Cardiac fibroblast (primary cell): ENCODE measurements at places on chromosomes 11 and 22.
A peak's percentile ranks its signal among the peaks of the same experiment; 100 is the strongest.

GRCh38 chr11:30837252-30837651, 251.1 kb upstream of the MPPED2 start:
- no peak for DNase-seq

- DNase-seq, result peak; percentile 32
Measured at GRCh38 chr11:14424096-14424495, 65.1 kb upstream of the RRAS2 start.

DNA sequence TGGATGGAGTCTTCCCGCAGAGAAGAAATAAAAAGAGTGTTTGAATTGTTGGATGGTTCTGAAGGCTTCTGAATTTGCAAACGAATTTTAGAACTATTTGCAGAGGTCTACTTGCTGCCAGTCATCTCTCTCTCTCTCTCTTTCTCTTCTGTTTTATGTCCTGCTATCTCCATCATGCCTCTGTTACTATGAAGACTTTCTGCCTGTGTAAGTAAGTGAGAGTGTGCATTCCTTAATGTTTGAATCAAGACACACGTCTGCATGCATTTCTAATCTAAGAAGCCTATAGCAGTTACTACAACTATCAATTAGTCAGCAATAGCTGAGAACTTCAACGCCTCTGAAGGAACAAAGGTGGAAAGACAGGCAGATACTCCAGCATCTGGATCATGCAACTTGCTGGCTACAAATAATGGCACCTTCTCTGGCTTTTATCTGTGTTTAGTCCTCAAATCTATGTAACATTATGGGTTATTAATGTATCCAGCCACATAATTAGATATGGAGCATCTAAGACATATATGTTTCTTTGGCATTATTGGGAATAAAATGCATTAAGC, 191.5 kb upstream of the BLID start:
- DNase-seq, result no peak

- peak; percentile 63 for DNase-seq
Measured at GRCh38 chr22:36358533-36359469, 29.0 kb downstream of the MYH9 start.

DNA sequence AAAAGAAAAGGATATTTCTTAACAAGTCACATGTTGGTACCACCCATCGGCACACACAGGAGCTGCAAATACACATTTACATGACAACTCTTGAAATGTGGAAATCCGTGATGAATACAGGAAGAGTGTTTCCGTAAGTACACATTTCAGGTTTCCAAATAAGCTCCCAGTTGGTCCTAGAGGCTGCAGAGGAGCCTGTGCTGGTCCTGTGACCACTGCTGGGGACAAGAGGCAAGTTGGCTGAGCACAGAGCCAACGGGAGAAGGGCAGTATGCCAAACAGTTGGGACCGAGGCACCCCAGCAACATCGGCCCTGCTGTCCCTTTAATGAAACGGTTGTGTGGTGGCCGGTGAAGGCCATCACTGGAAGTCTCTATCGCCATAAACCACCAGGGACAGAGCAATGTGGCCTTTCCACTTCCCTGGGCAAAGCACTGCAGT, 38.5 kb upstream of the ARFGAP3 start:
- DNase-seq, result no peak

GRCh38 chr11:2092956-2093412, 46.2 kb downstream of the IGF2 start:
- peak; percentile 79 for DNase-seq

- peak; percentile 14 for DNase-seq
Measured at GRCh38 chr11:38315151-38315550, 1717.1 kb upstream of the RAG2 start.

GRCh38 chr11:2289350-2289749, 12.4 kb downstream of the C11orf21 start:
- DNase-seq, result no peak

GRCh38 chr11:45922425-45923082, at the start of gene LARGE2:
LARGE2 (plus strand) TSS chr11:45922656; CDS start chr11:45922883, 227 bp downstream.
- DNase-seq, result no peak

DNA sequence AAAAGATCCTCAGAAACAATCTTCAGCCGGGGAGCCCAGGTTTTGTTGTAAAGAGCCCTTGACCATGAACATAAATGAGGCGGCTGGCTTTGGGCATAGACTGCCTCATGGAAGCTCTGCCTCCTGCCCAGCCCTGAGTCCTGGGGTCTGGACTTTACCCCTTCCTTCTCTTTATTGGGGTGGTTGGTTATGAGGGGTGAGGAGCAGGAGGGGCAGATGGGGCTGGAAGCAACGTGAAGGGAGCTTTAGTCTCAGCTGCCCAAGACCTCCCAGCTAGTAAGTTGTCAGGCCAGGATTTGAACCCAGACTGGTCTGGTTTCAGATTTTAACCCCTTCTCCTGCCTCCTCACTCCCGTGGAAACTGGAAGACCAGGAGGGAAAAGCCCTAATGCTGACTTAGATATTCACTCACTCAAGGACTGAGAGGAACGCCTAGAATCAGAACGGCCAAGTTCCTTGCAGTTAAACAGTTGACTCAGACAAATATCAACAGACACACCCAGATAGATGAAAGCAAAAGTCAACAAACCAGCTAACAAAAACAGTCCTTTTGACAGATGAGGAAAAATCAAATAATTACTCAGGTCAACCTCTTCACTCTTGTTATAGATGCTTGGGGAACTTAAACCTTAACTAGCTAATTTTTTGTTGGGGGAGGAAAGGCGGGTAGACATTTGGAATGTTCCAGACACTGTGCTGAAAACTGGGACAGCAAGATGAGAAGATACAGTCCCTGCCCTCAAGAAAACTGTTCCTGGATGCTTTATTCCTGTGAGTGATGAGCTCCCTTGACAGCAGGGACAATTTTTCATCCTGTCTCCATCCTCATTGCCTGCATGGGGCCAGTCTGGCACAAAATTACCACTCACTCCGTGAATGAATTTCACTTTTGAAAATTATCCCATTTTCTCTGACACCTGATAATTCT, 20.8 kb upstream of the ARRB1 start:
- DNase-seq, result peak; percentile 72

DNA sequence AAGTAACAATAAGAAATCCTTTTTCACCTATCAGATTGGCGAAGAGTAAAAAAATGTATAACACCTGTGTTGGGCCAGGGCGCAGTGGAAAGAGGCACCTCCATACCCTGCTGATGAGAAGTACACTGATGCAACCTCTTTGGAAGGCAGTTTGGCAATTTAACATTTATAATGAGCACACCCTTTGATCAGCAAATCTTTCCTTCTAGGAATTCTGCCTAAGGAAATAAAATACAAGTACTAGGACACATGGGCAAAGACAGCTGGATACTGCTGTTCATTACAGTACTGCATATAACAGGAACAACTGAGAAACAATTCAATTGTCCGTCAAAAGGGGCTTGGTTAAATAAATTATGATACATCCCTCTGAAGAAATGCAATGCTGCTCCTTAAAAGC, 110.1 kb downstream of the RPL27A start:
- DNase-seq, result no peak
